ENCODE measurements at places on chromosomes 3 and 15.

DNA sequence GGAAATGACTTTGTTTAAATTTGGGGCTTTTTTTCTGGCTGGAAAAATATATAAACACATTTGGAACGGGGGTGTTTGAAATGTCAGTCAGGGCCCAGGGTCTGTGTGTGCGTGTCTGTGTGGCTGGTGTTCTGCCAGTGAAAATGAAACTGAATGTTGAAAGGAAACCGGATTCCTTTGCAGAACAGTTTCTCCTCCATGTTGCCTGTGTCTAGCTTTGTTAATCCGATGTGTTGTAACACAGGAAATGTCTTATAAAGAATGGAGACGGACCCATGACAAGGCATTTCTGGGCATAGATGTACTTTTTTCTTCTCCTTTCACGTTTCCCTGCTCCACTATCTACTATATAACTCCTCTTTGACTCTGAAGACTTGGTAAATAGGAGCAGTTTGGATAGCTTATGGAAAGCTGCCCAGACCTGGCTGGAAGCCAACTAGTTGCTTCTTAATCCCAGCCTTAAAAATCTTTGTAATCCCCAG lies 2.8 kb downstream of the SQOR start:
- no peak for DNase-seq

GRCh38 chr15:75565062-75565970 lies 13.8 kb downstream of the PTPN9 start:
- no peak for DNase-seq

GRCh38 chr15:66901336-66902100 lies 163.9 kb upstream of the SMAD3 start:
- no peak for DNase-seq

- DNase-seq, result peak; percentile 35
Observed at GRCh38 chr3:14847613-14848541, 29.1 kb downstream of the FGD5 start.

DNA sequence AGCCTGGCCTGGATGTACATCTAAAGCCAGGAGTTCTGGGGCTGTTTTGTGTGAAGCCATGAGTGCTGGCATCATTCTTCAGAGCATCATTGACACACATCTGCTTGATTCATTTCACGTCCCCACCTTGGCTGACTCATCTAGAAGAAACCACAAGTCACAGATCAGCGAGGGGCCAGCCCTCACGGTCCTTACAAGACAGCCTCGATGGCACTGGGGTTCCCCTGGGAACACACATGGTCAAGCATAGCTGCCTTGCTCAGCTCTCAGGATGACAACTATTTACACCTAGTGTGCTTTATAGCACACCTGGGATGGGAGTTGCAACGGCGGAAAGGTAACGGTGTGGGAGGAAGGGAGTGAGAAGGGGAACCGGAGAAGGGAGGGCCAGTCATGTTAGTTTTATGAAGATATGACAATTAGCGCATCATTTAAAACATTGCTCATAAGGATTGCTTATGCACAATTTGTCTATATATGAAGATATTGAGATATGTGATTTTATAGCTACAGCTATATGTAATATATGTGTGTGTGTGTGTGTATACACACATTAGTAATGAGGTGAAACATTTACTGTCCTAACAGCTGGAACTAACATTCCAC lies 227.1 kb downstream of the RPLP1 start:
- DNase-seq, result no peak

DNA sequence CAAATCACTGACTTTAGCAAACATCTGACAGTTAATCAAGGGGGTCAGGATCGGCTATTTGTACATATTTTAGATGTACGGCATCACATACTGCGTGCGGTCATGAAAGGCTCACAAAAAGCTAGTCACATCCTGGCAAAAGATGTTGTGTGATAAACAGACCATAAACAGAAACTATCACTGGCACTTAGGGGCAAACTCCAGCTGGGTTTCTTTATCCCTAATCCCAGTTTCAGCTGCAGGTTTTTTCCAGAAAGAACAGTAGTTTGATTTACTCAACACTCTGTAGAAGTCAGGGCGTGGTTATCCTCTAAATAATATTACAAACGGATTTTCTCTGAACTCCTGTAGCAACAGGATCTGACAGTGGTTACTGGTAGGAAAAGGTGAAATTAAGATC lies 112.4 kb upstream of the BHLHE40 start:
- no peak for DNase-seq

- no peak for DNase-seq
Observed at GRCh38 chr3:52171514-52172261, 17.5 kb upstream of the POC1A start.

- no peak for DNase-seq
Observed at GRCh38 chr3:120339362-120339761, 9.8 kb downstream of the LRRC58 start.

DNA sequence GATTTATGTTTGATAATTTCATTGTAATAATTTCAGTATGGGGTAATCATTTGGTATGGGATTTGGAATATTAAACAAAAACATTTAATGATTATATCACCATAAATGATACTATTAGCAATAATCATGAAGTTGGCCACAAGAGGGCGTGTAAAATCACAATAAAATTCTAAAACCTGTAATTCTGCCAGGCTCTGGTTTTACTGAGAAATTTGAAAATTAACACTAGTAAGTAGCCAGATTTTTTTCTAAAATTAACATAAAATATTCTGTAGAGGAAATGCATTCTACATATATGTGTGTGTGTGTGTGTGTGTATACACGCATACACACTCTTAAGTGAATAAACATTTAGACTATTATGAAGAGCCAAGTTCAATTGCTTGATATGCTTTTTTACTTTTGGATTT lies 40.5 kb downstream of the FEZF2 start:
- DNase-seq, result no peak

DNA sequence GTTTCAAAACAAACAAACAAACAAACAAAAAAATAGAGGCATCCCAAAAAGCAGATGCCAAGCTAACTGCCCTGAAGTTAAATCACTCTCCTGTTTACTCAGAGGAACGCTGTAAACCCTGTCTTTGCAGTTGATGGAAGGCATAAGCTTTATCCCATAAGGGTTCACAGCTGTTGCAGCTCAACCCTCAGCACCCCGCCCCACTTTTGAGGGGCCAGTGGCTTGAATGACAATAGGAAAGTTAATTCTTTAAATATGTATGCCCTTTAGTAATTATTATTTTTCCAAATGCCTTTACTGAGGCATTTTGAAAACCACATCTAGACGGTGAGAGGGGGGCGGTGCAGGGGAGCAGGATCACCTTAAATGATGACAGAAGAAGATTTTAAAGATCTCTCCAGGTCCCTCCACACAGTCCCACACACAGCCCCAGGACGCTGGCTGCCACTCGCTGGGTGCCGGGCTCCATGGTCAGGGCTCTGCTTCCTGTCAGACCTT lies 272.1 kb downstream of the FAM43A start:
- no peak for DNase-seq

- no peak for DNase-seq
Observed at GRCh38 chr15:67137951-67138848, 72.8 kb downstream of the SMAD3 start.

DNA sequence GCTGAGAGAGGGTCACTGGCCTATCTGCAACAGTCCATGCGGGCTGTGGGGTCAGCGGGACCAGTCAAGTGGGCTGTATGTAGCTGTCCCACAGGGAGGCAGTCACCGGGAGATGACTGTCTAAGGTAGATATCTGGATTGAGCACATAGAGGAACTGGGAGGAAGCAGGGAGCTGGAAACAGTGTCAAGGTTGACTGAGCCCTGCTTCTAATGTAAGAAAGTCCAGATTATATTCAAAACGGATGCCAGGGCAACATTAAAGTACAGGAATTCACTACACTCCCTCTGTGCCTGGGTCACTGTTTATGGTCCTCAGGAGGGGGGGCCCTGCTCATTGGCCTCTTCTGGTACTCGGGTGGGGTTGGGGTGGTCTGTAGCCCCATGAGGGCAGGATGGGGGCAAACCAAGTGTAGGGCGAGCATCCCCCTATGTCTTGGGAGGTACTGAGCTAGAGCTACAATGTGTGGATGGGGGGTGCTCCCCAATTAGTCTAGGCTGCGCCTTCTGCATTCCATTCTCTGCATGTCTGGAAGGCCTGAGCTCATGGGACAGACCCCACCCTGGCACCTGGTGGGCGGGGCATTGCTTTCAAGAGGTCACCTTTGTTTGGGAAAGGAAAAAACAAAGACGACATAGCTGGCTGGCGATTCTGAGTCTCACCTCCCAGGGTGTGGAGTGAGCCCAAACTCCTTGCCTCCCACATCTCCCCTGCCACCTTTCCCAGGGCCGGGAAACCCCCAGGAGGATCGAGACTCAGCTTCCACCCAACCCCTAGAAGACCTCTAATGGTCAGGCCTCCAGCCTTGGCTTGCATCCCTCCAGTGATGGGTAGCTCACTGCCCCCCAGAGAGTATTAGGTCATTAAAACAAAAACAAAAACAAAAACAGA lies 45.1 kb upstream of the C15orf39 start:
- no peak for DNase-seq

DNA sequence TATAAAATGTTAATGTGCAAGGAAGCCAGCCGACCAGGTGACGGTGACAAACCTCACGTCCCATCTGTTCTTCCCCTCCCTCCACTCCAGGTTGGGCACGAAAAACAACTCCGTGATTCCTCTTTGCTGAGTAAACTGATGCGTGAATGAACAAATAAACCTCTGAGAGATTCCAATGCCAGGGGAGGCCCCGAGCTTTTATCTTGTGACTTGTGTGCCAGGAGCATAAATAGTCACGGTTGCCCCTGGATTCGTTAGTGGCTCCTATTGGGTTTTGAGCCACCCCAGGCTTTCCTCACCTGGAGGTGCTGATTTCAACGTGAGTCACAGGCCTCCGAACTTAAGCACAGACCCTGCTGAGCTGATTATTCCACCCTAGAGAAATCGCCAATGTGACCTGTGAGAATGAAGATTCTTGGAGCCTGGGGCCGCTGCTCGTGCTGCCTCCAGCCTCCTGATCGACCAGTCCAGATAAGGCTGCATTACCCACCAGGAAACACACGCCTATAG lies 119.2 kb downstream of the SHQ1 start:
- DNase-seq, result no peak

DNA sequence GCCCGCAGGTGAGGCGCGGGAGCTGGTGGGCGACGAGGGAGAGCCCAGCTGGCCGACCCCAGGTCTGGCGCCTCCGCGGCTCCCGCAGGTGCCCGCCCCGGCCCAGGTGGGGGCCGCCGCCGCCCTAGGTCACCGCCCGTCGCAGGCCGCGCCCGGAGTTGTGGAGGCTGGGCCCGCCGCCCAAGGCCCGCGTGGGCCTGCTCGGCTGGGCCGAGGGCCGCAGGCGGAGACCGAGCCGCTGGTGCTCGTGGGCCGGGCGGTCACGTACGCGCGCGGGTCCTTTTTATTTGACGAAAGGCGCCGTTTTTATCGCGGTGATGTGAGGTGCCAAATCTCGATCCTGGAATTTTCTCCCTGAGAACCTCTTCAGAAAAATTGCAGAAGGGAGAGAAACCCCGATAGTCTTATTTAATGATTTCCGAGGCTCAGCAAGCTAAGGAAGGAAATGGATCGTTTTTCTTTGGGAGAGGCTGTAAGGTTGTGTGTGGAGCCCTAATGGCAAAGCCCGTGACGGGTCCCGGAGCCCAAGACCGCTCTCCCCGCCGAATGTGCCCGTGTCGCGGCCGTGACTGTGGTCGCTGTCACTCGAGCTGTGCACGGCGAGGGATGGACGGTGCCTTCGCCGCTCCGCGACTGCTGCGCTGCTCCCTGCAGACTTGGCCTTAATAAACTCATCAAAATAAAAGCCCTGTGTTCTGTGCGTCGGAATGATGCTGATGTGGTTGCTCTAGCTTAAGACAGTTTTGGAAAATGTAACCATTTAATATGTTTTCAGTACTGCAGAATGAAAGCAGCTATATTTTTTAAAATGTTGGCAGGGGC lies 612 bp downstream of the APPL1 start:
- DNase-seq, result peak; percentile 65

DNA sequence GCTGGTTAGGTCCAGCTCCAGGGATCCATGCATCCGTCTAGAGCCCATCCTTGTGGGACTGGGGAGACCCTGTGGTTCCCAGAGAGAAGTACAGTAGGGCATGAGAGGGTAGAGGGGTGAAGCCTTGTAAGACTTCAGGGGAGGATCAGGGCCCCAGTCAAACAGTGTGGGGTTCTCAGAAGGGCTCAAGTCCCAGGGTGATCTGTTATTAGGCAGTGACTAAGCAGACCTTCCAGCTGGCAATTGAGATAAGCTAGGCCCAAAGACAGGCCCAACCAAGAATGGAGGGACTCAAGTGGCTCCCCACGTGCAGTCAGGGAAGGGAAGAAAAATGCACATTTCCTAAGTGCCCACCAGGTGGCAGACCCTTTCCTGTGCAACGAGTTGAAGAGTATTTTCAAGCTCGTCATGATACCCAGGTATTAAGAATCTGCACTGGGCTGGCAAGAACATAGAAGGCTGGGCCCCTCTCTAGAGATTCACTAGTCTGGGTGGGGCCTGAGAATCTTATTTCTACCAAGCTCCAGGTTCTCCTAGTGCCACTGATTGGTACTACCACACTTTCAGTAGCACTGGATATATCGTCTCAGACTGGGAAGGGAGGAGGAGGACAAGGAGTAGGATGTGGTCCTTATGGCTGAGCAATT lies 240.8 kb downstream of the NR1D2 start:
- DNase-seq, result peak; percentile 31

GRCh38 chr3:63323766-63324165 lies 45.7 kb downstream of the SYNPR start:
- DNase-seq, result no peak

GRCh38 chr3:64239841-64240240 lies 14.6 kb upstream of the PRICKLE2 start:
- no peak for DNase-seq

GRCh38 chr3:180467177-180467576 lies 134.8 kb upstream of the TTC14 start:
- DNase-seq, result no peak

GRCh38 chr3:55675478-55675877 lies 188.4 kb upstream of the WNT5A start:
- no peak for DNase-seq

- DNase-seq, result no peak
Observed at GRCh38 chr3:57837686-57838085, 81.6 kb downstream of the SLMAP start.

DNA sequence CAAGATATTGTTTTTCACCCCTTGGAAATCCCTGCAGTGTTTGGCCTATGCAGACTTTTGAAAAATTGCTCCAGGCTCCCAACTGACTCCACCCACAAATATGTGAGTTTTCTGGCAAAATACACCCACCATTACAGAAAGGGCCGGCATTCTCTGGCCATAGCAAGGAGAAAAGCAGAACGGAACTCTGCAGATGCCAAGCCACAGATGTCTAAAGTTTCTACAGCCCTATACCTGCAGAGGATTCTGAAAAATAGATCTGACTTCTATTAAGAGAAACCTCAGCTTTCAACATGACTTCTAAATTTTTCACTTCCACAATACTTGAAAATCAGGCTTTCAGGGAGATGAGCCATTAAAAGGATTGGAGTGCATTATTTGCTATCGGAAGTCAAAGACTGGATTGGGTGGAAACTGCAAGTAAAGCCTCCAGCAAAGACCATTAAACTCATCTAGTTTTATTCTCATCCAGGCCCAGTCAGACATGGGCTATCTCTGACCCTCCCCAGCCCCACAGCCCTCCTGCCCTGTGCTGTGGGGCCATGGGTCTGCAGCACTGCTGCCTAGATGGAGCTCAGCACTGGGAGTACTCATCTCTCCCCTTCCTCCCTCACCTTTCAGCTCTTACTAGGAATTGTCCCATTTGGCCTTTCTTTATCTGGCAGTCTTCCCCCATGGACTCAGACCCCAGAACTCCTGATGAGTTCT lies 243.1 kb upstream of the GOLGA6L4 start:
- DNase-seq, result no peak
